CD4-positive, alpha-beta T cell treated with Interleukin-4 for 1 hour (primary cell): ENCODE measurements at places on chromosomes 16 and 17.

DNA sequence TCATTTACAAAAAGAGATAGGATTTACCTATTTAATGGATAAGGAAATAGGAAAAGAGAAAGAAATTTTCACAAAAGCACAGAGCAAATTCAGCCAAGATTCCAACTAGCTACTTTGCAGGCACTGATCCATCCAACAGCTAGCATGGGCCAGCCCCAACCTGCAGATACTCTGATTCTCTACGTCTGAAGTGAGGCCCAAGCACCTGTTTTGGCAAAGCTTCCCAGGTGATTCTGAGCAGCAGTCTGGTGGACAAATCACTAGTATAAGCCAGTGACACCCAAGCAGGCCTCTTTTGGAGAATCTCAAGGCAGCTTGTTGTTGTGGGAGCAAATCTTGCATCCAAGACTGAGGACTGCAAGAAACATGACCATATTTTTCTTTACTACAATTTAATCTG lies 20.9 kb upstream of the CALB2 start:
- no peak for DNase-seq

DNA sequence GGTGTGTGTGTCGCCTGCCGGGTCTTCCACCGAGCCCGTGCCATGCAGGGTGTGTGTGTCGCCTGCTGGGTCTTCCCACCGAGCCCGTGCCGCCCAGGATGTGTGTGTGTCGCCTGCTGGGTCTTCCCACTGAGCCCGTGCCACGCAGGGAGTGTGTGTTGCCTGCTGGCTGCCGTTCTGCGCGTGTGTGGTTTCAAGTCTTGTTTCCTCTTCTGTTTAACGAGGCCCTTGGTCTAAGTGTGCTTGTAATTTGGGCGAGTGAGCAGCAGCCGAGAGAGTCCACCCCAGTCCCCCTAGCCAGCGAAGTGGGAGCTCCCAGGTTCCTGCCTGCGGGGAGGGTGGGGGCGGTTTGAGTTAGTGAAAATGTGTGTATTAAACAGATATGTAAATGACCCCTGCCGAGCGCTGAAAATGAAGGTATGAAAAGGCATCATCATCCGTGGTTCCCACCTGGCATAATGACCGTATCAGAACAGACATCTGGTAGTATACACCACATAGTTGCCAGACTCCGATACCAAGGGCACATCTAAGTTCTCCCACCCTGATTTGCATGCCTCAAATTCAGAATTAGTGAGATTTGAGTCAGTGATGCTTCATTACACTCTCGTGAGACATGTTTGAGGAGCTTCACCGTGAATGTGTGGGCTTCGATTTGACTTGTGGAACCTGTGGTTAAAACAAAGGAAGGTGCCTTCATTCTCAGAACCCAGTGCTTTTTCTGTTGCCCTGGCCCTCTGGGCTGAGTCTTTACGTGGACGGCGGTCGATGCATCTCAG lies 114.5 kb upstream of the CHMP6 start:
- peak; percentile 34 for DNase-seq

DNA sequence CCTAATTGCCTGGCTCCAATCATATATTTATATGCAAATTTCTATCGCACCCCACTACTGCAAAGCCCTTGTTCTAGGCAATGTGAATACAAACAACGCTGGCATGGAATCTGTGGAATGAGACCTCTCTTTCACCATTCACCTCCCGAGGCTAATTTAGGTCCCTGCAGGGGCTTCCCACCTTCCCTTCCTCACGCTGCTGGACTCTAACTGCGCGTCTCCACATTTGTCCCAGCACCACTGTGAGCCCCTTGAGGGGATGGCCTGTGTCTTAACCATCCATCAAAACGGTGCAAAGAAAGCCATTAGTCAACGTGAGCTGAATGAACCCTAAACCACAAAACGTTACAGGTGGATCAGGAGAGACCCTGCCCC lies 1.6 kb downstream of the TMEM114 start:
- DNase-seq = no peak

- no peak for DNase-seq
These were observed 72.5 kb upstream of the IRX3 start for GRCh38 chr16:54359081-54359480.

DNA sequence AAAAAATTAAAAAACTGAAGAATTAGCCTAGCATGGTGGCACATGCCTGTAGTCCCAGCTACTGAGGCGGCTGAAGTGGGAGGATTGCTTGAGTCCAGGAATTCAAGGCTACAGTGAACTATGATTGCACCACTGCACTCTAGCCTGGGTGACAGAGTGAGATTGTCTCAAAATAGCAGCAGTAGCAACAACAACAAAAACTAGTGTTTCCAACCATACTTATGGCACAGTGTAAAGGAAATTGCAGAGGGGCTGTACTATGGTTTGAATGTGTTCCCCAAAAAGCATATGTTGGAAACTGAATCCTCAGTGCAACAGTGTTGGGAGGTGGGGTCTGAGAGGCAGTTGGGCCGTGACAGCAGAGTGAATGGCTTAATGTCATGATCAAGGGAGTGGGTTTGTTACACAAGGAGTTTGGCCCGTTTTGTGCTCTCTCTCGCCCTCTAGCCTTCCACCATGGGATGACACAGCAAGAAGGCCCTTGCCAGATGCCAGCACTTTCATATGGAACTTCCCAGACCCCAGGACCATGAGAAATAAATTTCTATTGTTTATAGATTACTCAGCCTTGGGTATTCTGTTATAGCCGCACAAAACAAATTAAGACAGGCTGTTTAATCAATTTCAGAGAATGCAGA lies 70.0 kb downstream of the PGS1 start:
- DNase-seq = no peak

DNA sequence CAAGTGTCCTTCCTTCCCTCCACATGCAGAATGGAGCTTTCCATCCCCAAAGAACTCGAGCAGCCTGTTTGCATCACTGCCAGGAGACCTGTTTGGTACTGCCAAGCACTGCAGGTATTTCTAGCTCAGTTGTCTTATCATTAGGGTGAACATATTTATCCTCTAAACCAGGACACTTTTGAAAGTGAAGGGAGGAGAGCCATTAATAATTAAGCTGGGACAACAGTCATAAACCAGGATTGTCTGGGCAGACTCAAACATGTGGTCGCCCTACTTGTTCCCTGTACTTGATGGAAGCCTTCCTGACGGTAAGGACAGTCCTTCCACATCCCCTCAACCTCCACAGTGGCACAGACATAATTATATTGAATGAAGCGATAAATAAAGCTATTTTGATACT lies 67.4 kb downstream of the PRKCA start:
- no peak for DNase-seq

DNA sequence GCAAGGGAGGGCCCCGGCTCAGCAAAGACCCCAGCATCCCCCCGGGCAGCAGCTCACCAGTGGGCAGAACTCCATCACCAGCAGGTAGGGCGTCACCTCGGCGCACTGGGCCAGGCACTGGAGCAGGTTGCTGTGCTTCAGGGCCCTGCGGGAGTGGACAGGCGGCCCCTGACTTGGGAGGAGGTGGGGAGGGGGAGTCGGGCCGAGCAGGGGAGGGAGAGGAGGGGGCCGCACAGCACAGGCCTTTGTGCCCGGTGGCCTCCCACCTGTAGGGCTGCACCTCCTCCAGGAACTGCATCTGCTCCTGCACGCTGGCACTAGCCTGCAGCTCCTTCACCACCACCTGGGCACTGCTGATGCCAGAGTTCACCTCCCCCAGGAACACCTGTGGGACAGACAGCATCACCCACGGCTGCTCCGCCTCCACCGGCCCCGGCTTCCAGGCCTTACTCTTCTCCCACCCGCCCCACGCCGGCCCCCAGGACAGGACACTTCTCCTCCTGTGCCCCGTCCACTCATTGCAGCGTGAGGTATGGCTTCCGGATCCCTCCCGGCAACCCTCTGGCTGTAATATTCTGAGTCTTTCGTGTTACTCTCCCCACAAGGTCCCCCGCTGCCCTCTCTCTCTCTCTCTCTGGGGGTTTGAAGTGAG lies 37.7 kb upstream of the PVALEF start:
- no peak for DNase-seq

GRCh38 chr17:2081564-2081963 lies 26.7 kb downstream of the HIC1 start:
- no peak for DNase-seq

GRCh38 chr16:28569021-28569420 lies 15.3 kb downstream of the SGF29 start:
- no peak for DNase-seq

DNA sequence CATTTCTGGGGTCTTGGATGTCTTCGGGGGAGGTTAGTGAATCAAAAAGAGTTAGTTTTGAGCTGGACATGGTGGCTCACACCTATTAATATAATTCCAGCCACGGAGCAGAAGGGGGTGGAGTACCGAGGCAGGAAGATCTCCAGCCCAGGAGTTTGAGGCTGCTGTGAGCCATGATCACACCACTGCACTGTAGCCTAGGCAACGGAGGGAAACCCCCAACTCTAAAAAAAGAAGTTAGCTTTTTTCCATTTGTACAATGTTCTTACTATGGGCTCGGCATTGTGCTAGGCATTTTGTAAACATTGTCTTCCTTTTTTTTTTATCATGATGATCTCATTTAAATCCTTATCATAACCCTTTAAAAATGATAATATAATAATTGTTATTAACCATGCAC lies 8.3 kb upstream of the SNF8 start:
- DNase-seq = no peak

DNA sequence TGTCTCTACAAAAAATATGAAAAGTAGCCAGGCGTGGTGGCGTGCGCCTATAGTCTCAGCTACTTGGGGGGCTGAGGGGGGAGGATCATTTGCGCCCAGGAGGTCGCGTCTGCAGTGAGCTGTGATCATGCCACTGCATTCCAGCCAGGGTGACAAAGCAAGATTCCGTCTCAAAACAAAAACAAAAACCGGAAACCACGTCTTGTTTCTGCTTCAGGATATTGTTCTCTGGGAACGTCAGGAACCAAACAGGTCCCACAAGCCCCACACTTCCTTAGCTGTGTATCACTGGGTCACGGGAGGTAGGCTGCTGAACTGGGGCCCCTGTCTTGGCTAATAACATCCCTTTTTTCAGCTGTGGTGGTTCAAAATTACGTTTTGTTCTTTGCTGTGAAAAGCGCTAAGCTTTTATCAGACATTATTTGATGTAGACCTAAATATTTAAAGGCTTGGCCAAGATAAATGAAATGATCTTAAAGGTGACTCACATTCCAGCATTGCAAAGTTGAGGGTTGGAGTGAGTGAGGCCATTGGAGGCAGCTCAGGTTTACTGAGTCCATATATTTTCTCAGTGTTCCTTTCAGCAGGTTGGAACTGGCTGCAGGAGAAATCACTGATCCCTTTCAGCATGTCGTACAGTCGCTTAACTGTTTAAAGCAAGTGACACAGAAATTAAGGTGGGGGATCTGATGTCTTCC lies 16.4 kb upstream of the SEC14L1 start:
- peak; percentile 21 for DNase-seq

- no peak for DNase-seq
These were observed 559 bp downstream of the ITGAM start for GRCh38 chr16:31260136-31260931.

- peak; percentile 42 for DNase-seq
These were observed 12.1 kb upstream of the TBX21 start for GRCh38 chr17:47720754-47721533.

- DNase-seq = no peak
These were observed 15.8 kb downstream of the TMEM98 start for GRCh38 chr17:32943647-32944191.

- no peak for DNase-seq
These were observed 2.0 kb upstream of the CTRB2 start for GRCh38 chr16:75208861-75209505.

DNA sequence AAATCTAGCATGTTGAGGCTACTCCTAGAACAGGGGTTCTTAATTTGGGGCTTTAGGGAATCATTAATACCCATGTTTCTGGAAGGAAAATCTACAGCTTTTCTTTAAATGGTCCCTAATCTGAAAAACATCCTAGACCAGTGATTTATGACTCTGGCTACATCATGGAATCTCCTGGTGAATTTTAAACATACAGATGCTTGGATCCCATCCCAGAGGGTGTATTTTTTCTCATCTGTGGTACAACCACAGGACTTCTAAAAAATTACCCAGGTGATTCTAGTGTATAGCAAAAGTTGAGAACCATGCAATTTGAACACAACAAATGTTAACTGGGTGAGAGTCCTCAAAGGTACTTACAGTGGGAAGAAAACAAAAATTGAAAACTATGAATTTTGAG lies 41.5 kb downstream of the KANSL1 start:
- DNase-seq = no peak

GRCh38 chr16:85548375-85548774 lies 64.7 kb upstream of the GSE1 start:
- DNase-seq = no peak

DNA sequence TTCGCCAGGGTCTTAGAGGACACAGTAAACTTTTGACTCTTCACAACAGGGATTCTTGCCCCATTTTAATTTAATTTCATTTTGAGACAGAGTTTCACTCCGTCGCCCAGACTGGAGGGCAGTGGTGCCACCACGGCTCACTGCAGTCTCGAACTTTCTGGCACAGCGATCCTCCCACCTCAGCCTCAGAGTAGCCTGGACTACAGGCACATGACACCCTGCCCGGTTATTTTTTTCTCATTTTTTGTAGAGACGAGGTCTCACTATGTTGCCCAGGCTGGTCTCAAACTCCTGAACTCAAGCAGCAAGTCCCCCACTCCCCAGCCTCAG lies 329 bp upstream of the NLE1 start:
- DNase-seq = no peak

DNA sequence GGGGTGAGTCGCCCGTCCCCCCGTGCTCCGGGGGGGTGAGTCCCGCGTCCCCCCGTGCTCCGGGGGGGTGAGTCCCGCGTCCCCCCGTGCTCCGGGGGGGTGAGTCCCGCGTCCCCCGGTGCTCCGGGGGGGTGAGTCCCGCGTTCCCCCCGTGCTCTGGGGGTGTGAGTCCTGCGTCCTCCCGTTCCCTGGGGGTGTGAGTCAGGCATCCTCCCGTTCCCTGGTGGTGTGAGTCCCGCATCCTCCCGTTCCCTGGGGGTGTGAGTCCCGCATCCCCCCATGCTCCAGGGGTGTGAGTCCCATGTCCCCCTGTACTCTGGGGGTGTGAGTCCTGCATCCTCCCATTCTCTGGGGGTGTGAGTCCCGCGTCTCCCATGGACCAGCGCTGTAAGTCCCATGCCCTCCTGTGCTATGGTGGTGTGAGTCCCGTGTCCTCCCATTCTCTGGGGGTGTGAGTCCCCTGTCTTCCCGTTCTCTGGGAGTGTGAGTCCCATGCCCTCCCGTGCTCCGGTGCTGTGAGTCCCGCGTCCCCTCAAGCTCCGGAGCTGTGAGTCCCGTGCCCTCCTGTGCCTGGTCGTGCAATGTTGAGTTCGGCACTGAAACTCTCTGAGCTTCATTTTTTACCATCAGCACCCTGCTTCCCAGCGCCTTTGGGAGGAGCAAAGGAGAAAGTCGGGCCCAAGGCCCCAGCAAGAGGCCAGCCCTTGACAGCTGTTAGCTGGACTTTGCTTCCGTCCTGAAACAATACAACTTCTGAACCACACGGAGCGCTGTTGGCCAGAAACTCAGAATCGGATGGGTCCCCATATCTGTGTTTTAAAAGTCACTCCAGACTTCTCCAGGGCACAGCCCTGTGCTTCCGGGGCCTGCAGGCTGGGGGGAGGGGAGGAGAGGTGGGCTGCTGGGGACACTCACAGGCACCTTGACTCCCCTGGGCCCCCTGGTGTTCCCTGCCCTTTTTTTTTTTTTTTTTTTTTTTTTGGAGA lies 11.5 kb upstream of the ZC3H18 start:
- DNase-seq = peak; percentile 28

GRCh38 chr16:70751593-70751992 lies 49.4 kb downstream of the VAC14 start:
- no peak for DNase-seq
